Left lung (tissue), 14 donors: ENCODE measurements at places on chromosomes 7 and 10.

DNA sequence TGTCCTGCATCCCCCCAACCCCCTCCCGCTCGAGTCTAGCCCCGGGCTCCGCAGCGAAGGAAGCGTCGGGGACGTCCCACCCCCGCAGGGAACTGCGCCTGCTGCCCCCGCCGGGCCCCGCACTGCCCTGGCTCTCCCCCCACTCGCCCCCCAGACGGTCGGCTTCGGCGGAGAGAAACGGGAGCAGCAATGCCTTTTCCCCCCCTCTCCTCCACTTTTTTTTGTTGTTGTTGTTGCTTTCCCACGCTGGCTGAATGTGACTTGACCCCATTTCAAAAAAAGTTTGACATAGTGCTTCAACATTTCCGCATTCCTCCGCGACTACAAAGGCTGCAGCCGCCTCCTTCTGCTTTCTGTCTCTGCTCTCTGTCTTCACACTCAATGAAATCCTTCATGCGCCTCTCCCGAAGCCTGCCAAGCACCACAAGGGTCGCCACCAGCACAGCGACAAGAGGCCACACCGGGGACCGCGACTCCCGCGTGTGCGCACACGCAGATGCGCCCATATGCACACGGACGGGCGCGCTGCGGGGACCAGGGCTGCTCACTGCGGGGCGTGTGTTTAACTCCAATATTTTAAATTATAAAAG is 1.0 kb downstream of the CDK6 start:
- DNase-seq = peak; percentile 70

GRCh38 chr7:92636018-92636560 is 45.9 kb upstream of the FAM133B start:
- no peak for DNase-seq

DNA sequence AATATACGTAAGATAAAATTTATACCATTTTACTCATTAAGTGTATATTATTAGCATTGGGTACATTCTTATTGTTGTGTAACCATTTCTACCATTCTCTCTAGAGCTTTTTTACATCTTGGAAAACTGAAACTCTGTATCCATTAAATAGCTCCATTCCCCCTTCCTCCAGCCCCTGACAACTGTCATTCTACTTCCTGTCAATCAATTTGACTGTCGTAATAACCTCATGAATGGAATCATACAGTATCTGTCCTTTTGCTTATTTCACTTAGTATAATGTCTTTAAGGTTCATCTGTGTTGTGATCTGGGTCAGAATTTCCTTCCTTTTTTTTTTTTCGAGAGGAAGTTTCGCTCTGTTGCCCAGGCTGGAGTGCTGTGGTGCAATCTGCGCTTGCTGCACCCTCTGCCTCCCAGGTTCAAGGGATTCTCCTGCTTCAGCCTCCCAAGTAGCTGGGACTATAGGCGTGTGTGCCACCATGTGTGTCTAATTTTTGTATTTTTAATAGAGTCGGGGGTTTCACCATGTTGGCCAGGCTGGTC is 15.6 kb downstream of the ZRANB1 start:
- no peak for DNase-seq

DNA sequence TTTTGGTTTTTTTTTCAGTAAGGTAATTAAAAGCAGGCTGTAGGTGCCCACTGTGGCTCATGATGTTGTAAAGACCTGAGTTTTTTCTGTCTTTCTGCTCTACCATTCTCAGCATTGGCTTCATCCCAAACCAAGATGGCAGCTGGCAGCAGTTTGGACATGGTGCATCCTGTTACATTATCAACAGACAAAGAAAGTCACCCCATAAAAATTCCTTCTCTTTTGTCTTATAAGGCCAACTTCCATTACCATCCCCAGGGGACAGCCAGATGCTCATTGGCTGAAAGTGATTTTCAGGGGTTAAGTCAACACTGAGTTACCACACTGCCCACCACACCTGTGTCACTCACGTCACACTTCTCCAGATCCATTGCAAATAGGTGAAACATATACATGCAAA is 558.4 kb downstream of the SDK1 start:
- DNase-seq = no peak

DNA sequence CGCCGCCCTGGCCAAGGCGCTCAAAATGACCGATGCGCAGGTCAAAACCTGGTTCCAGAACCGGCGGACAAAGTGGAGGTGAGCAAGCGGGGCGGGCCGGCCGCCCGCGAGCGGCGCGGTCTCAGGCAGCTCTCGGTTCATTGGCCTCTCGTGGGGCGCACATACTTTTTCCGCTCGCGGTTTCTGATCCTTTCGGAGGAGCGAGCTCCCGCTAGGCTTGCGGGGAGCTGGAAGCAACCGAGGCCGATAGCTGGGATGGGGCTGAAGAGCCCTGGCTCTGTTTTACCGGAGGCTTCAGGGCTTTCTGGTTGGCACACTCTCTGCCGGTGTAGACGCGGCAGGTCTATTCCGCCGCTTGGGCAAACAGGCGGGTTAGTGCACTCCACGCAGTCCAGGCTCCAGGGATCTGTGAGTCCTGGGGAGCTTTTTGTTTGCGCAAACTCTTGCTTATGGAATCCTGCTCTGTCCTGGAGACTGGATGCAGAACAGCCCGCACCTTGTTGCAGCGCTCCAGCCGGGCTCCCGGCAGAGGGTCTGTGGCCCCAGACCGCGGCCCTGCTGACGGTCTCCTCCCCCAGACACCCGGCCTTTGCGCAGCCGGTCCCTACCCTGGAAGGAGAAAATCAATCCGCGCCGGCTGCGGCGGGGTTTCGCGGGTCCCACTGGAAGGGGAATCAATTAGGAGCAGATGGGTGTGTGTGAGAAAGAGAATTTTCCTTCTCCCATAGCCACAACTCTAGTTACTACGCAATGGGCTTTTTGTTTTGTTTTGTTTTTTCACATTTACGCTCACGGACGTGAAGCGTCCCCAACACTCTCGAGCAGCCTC is 3.4 kb downstream of the TLX1 start:
- DNase-seq = no peak

DNA sequence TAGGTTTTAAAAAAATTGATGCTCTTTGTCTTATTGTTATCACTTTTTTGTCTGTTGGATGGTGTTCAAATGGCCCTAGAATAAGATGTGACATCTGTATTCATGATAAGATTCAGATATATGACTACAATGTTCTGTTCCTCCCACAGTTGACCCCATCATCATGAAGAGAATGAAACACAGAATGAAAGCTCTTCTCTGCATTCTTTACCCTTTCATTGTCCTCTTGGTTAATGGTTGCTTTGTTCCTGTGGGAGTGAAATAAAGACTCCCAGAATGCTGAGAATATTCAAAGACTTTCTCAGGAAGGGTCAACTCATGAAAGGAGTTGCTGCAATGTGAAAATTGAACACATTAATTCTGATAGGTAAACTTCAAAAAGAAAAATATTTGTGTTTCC is 1015.8 kb downstream of the SORCS3 start:
- DNase-seq = no peak

GRCh38 chr10:109205929-109206585 is 717.3 kb downstream of the XPNPEP1 start:
- no peak for DNase-seq

GRCh38 chr7:87476179-87476557 is 688 bp upstream of the ABCB4 start:
- DNase-seq = no peak

GRCh38 chr7:47556511-47557180 is 25.3 kb downstream of the TNS3 start:
- no peak for DNase-seq

DNA sequence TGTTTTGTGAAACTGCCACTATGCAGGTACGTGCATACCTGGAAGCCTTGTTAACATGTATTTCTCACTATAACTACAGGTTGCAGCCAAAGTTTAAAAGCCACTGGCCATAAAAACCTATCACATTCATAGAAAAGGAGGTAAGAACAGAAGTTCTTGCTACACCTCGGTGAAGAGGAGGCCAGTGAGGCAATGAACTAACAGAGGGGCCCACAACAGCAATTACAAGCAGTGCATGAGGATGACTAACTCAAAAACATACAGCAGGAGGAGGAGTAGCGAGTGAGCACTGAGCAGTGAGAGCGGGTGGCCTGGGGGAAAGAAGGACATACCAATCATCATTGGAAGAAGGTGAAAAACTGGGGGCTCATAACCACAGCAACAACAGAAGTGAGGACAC is 51.6 kb downstream of the NUDCD3 start:
- DNase-seq = no peak

DNA sequence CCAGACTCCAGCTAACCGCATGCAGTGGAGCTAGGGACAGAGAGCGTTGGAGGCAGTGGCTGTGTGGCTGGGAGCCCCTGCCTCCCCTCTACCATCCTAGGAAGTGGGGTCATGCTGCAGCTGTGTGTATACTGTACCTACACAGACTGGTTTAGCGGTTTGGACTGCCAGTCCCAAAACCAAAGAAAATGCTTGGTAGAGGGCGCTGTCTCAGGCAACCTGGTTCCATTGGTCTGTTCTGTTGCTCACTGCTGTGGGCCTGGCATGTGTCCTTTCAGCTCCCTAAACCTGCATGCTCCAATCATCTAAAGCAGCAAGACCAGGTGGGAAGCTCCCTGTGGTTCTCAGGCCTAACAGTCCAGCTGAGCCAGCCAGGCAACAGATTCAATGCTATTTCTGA is 4.5 kb downstream of the RBP4 start:
- DNase-seq = no peak

GRCh38 chr7:29449569-29450260 is 113.9 kb upstream of the PRR15 start:
- DNase-seq = no peak

DNA sequence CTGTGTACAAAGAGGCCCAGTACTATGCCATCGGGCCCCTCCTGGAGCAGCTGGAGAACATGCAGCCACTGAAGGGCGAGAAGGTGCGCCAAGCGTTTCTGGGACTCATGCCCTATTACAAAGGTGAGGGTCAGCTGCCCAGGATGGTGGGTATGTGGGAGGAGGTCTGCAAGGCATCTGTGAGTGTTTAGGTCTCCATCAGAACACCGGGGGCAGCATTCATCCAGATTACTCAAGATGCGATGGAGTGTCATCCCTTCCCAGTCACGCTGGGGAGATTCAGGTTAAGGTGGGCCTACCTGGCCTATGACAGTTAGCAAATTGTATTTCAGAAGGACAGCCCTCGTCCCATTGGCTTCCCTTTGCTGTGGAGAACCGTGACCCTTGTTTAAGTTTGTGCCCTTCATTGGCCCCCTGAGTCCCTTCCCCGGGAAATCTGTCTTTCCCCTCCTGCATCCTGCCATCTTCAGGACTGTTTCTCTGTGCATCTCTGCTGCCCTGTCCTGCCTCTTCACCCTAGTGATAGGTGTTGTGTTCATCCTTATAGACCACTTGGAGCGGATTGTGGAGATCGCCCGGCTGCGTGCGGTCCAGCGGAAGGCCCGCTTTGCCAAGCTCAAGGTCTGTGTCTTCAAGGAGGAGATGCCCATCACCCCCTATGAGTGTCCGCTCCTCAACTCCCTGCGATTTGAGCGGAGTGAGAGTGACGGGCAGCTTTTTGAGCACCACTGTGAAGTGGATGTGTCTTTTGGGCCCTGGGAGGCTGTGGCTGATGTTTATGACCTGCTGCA is 9.8 kb downstream of the KCTD7 start:
- DNase-seq = no peak

DNA sequence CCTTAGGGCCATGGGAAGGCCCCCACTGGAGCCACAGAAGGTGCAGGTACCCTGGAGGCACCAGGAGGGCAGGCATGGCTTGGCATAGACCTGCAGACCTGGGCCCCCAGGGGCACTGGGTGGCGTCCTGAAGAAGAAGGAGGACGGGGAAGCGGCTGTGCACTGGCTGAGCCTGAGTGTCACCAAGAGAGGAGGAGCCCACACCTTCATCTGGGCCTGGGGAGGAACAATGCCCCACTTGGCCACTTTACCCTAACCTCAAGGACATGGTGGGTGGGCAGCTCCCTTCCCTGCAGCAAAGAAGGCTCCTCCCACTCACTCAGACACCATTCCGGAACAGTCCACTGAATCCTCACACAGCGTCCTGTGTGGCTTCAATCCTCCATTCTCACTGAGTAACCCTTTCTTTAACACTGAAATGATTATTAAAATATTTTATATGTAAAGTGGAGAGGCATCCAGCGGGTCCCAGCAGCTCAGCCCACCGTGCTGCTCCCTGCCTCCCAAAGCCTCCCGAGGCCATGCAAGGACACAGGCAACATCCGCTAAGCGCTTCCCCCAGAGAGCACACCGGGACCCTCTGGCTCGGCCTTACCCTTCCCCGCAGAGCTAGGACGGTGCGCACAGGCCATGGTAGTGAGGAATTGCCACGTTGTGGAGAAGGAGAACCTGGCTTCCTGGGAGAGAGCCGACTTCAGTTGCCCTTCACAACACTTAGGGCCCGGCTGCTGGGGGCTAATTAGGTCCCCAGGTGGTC is 516.7 kb upstream of the MGMT start:
- DNase-seq = no peak

- no peak for DNase-seq
These were observed 75.8 kb downstream of the C1GALT1 start for GRCh38 chr7:7257899-7258692.

GRCh38 chr7:99557940-99558305 is 519 bp upstream of the ZNF655 start:
- no peak for DNase-seq

- DNase-seq = no peak
These were observed 102.3 kb upstream of the PCBD1 start for GRCh38 chr10:70990681-70991080.

DNA sequence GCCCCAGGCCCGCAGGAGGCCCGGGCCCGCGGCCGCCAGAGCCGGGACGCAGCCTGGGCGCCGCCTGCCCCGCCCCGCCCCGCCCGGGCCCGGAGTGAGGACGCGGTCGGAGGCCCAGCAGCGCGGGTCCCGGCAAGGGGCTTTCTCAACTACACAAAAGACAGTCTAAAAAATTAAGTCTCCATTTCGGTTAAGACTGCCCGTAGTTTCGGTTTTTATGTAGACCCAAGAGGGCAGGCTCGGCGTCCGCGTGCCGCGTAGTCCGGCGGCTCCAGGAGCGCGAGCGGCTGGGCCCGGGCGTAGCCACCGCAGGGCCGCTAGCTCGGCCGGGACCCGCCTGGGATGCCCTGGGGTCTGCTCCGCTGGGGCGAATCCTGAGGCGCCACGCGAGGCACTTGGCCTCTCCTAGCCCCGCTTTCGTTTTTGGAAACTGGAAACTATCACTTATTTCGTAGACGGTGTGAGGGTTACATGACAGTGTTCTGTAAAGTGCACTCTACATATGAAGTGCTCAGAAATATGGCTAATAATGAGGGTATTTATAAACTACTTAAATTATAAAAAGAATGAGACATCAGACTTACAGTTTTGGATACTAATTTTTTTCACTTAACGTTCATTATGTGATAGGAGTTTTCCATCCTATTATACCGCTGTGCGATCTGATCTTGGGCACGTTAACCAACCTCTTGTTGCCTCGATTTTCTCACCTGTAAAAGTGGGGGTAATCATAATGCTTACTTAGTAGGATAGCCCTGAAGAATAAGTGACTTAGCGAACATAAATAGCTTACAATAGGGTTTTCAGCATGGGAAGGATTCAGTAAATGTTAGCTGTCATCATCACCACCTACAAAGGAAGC is 573 bp downstream of the BLVRA start:
- peak; percentile 90 for DNase-seq

GRCh38 chr7:69696054-69696591 is 97.8 kb downstream of the AUTS2 start:
- DNase-seq = no peak

- DNase-seq = no peak
These were observed 197.6 kb upstream of the NFE2L3 start for GRCh38 chr7:25954395-25954794.

- DNase-seq = no peak
These were observed 15.1 kb downstream of the CACNB2 start for GRCh38 chr10:18155321-18155720.
